Activated CD4-positive, alpha-beta T cell treated with anti-CD3 and anti-CD28 coated beads, Interleukin-2, amount 50 U/mL, for 4 hours (primary cell): ENCODE measurements at places on chromosomes 1 and 21.

- DNase-seq, result no peak
These were observed 4.5 kb downstream of the EPHX1 start for GRCh38 chr1:225814381-225814780.

- no peak for DNase-seq
These were observed 19.2 kb downstream of the SLC9A1 start for GRCh38 chr1:27135541-27136235.

DNA sequence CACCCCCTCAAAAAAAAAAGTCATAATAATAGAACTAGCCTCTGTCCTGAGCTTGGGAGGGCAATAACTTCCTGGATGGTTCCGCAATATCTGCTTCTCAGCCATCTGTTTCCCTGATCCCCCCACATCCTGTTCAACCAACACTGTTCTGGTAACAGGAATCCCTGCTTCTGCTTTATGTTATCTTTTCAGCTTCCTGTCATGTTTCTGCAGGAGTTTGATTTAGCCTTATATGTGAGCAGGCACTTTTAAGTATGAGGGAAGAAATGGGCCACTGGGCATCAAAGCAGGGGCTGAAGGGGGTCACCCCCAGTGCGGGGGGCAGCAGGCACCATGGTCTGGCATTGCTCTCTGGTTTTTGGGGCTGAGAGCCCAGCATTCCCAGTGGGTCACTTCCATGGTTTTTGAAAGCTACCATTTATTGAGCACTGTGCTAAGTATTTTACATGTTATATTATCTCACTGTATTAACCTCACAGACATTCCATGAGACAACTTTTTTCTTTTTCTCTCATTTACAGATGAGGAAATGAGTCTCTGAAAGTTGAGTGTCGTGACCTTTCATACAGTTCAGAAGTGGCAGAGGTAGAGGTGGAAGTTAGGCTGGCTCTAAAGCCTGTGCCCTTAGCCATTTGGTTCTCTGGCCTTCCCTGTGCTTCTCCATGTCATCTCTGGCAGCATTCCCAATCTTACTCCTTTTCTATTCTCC is 61.9 kb downstream of the DNTTIP2 start:
- DNase-seq, result no peak

DNA sequence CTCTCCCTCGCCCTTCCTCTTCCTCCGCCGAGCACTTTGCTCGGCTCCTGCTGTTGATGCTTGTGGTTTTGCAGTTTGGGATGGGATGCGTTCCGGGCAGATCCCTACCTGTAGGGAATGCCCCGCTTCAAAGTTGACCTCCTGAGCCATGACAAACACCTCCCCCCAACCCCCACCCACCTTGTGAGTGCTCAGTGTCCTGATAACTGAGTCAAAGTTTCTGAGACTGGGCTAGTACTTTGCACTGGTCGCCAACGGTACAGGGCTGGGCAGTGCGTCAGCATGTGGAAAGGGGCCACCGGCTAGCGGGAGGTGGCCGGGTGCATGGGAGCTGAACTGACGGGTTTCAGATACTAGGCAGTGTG is 771 bp downstream of the RABGAP1L start:
- DNase-seq, result no peak

DNA sequence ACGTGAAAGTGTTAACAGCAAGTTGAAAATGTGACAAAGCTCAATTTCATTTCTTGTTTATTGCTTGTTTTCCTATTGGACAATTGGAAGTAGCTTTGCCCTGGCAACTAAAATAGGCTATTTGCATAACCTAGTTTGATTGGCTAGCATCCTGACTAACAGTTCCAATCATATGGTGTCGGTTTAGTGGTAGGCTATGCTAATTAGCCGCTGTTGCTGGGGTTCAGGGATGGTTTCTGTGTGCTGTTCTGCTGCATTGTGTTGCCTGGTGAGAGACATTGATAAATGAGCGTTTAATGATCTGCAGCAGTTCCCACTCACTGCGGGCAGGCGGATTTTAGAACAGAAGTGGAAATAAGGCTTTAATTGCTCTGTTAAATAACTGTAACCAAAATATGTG is 68.5 kb downstream of the DYRK1A start:
- DNase-seq, result no peak

GRCh38 chr1:61639608-61640336 is 85.2 kb downstream of the TM2D1 start:
- DNase-seq, result no peak

DNA sequence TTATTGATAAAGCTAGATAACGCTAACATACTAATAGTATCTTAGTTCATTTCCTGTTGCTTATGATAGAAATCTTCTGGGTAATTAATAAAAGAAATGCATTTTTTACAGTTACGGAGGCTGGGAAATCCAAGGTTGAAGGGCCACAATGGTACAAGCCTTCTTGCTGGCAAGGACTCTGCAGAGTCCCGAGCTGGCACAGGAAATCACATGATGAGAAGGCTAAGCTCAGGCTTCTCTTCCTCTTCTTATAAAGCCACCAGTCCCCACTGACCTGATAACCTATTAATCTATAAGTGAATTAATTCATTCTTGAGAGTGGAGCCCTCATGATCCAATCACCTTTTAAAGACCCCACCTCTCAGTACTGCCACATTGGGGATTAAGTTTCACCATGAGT is 82.6 kb downstream of the GPR161 start:
- no peak for DNase-seq

DNA sequence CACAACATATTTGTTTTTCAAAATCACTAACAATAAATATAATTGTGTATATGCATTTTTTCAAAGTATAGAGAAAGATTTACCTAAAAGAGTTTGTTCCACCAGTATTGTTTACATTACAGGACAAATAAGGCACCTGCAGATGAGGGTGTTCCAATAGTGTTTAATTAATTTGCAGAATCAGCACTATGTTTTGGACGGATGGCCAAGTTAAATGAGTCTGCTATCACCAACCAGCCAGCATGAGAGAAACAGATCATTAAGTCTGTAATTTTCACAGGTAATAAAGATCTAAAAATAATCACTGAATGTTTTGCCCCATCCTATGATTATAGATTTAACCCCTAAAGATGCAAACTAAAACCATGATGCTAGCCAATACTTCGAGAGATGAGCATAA is 2247.0 kb downstream of the NCAM2 start:
- no peak for DNase-seq

DNA sequence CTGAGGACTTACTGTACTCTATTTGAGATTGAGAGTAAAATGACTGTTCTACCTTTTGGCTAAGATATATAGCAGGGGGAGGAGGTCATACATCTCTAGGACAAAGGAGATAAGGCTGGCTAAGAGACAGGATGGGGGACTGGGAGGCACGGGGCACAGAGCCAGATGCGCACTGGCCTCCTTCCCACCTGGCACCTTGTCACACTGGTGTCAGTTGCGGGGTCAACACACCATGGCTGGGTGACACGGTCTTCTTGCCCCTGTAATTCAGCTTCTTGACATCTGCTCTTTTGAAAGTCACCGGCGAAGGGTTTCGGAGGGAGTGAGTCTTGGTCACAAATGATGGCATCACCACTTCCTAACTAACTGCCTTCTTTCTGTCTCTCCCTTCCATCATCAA is 177.3 kb downstream of the ZSCAN20 start:
- DNase-seq, result no peak

- peak; percentile 55 for DNase-seq
These were observed 950 bp upstream of the EVA1C start for GRCh38 chr21:32411350-32412161.

GRCh38 chr1:87119541-87120140 is 205.2 kb downstream of the HS2ST1 start:
- no peak for DNase-seq

DNA sequence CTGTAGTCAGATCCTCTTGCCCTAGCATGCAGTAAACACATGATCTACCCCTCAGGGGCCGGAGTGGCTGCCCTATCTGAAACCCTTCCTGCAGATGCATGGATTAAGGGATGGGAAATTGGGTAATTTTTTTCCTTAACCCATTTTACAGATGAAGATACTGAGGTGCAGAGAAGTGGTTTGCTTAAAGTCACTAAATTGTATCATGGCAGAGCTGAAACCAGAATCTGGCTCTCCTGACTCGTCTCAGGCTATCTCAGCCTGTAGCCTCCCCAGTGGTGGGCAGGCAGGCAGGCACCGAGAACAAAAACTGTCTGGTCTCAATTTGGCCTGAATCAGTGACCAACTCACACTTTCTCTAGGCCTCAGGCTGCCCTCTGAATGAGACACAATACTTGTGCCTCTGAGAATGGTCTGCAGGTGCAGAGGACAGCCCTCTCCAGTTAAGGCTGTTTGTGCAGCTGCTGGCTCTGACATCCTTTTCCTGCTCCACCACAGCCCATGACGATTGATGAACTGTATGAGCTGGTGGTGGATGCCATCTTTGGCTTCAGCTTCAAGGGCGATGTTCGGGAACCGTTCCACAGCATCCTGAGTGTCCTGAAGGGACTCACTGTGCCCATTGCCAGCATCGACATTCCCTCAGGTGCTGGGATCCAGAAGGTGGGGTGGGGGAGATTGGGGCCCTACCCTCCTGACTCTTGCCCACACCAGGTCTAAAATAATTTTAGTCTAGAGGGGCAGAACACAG is 1.5 kb downstream of the NAXE start:
- no peak for DNase-seq

DNA sequence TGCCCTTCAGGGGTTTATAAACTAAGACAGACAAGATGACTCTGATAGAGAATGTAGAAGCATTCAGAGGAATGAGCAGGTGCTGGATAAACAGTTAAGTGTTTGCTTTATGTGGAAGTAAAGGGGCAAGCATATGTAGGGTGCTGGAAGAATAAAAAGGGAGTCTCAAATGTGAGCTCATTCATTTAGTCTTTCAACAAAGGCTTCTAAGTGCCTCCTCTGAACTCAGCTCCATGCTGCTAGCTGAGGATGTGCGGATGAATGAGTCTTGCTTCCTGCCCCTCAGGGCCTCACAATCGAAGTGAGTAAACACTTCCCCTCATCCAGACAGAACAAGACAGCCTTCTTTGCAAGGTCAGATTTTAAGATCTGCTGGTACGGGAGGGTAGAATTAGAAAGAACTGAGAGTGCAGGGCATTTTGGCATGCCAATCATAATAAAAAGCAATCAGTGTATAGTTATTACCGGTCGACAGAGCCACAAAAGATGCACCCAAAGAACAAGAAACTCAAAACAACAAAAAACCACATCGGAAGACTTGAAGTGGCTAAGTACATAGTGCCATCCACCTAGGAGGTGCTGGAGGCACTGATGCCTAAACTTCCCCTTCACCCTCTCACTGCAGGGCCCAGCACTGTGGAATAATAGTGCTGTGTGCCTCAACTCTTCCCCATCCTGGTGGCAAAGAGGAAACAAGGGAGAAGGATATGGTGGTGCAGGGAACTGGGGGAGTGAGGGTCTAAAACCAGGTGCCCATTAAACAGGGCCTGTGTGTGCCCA is 69.8 kb downstream of the TNR start:
- DNase-seq, result no peak

DNA sequence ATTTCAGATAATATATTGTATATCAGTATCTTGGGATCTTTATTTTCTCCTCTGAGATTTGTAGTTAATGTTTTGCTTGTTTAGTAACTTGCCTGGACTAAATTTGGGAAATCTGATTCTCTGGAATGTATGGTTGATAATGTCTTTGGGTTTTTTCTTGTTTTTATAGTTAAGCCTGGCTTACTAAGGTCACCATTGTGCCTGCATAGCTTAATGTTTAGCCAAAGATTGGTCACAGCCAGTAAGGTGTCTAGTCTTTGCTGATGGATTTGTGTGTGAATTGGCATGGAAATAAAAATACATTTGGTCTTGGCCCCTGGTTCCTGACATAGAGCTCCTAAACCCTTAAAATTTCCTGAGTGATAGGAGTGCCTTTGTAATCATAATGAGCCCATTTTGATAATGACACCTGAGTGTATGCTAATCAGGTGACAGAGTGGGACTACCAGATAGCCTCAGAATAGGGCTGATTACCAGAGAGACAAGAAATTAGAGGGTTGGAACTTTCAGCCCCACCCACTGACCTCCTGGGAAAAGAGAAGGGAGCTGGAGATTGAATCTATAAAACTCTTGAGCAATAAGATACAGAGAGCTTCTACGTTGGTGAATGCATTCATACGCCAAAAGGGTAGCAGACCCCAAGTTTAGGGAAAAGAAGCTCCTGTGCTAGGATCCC is 47.9 kb upstream of the NUF2 start:
- no peak for DNase-seq

GRCh38 chr1:210262167-210262896 is 29.7 kb downstream of the SERTAD4 start:
- no peak for DNase-seq
